Neuronal stem cell (in vitro differentiated cells): ENCODE measurements at places on chromosomes 3 and 15.

GRCh38 chr3:24017305-24017704 lies 72.2 kb downstream of the NR1D2 start:
- no peaks in the 10 kb centered on the region for H3K4me1 ChIP-seq
- no peak overlapping the region for H3K27ac ChIP-seq
- H3K36me3 ChIP-seq, result no peaks in the 10 kb centered on the region

DNA sequence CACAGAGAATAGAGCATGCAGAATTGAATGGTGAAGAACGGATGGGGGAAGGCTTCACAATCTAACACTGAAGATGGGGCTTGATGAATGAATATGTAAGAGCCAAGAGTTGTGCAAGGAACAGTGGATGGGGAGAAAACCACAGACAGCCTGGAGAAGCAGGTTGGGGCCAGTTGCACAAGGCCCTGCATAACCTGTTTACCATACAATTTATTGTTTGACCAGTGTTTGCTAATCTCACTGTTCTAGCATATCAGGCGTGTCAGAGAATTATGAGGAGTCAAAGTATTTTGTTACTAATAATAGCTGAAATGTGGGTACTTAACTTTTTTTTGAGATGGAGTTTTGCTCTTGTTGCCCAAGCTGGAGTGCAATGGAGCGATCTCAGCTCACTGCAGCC lies 36.4 kb downstream of the LINS1 start:
- no peak for DNase-seq
- peaks cover 3% of the 10 kb centered on the region for H3K36me3 ChIP-seq
- no peaks in the 10 kb centered on the region for H3K4me1 ChIP-seq
- no peak overlapping the region for H3K4me3 ChIP-seq
- no peaks in the 10 kb centered on the region for H3K27me3 ChIP-seq

DNA sequence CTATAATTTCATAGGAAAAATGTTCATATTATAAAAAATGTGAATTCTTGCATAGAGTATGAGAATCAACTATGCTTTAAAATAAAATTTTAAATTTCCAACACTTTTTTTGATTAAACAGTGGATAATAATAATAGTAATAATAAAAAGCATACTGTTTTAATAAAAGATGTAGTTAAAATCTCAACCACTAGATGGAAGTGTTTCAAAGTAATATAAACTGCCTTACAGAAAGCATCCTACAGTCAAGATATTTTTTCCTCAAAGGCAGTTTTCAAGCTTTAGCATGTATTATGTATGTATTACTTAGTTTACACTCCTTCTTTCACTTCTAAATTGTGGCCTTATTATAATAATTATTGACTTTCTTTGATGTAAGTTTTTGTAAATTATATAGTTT lies 217.5 kb downstream of the CHL1 start:
- H3K4me1 ChIP-seq, result no peaks in the 10 kb centered on the region
- no peaks in the 10 kb centered on the region for H3K27me3 ChIP-seq
- H3K4me3 ChIP-seq, result no peak overlapping the region
- H3K36me3 ChIP-seq, result no peaks in the 10 kb centered on the region

- H3K4me1 ChIP-seq, result peaks cover 13% of the 10 kb centered on the region
- no peaks in the 10 kb centered on the region for H3K36me3 ChIP-seq
- peak overlapping the region; percentile 94 for H3K27ac ChIP-seq
Measured at GRCh38 chr3:111069974-111070771, 1.4 kb upstream of the NECTIN3 start.
